ENCODE measurements at places on chromosomes 1 and 21. TPM values are rescaled to one million over a fixed set of nuclear protein-coding genes. Genes with fewer than 3 reads are reported as not detected.

ARHGEF16 gene
- total RNA-seq = 19.1 TPM

MTARC1 gene
- total RNA-seq = 33.9 TPM

NPR1 gene
- total RNA-seq = 8.5 TPM

IFI6 gene
- total RNA-seq = 6.3 TPM

TMPRSS2 gene
- 7.1 TPM for total RNA-seq

TTLL7 gene
- 2.6 TPM for total RNA-seq

TFF3 gene
- not detected for total RNA-seq

PTPRU gene
- 105 TPM for total RNA-seq

DNA sequence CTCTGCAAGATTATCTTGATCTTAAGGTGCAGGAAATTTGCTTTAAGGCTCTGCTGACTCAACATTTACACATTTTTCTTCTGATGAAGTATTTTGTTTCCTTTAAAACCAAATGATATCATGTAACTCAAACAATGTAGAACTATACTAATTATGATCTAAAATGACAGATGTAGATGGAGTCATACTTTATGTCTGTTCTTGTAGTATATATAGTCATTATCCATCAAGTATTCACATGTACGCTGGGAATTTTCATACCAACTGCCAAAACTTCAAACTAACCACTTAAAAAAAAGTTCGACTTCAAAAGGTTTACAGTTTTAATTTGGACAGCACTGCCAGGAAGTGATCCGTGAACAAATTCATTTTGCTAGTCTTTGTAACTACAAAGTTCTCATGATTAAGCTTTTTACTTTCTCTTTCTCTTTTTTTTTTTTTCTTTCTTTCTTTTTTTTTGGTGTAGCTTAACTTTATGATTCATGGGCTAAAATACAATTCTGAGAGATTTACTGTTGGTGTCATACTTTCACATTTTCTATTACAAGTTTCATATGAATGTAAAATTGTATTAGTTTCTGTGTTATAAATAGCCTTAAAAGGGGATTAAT lies 509.0 kb upstream of the CXADR start:
- no peak for DNase-seq
- H3K4me3 ChIP-seq = no peak overlapping the region
- no peaks in the 10 kb centered on the region for H3K27me3 ChIP-seq
- no peak overlapping the region for H3K27ac ChIP-seq
- peaks cover 12% of the 10 kb centered on the region for H3K4me1 ChIP-seq

DNA sequence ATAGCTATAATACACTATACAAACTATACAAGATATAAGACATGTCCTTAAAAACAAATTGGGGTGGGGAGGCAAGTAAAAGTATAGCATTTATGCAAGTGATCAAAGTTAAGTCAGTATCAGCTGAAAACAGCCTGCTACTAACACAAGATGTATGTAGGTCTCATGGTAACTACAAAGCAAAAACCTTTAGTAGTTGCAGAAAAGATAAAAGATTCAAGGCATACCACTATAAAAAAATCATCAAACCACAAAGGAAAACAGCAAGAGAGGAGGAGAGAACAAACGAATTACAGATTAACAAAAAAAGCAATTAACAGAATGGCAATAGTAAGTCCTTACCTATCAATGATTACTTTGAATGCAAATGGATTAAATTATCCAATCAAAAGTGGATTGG lies 22.7 kb downstream of the ERO1B start:
- no peaks in the 10 kb centered on the region for H3K4me1 ChIP-seq
- peaks cover 2% of the 10 kb centered on the region for H3K36me3 ChIP-seq
- DNase-seq = no peak
- H3K4me3 ChIP-seq = no peak overlapping the region
- no peak overlapping the region for H3K27ac ChIP-seq

DNA sequence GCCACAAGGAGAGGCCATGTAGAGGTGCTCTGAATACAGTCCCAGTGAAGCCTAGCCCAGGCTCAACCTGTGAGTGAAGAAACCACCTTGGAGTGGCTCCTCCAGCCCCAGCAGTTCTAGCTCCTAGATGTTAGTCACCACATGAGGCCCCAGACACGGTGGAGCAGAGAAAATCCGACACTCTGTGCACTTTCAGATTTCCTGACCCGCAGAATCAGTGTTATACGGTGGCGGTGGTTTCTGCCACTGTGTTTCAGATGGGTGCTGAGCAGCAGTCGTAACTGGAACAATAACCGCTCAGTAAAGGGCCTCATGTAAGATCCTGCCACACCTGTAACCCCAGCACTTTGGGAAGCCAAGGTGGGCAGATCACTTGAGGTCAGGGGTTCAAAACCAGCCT lies 36.1 kb upstream of the ZBTB8A start:
- no peak for DNase-seq
- no peak overlapping the region for H3K27ac ChIP-seq
- no peaks in the 10 kb centered on the region for H3K36me3 ChIP-seq
- H3K4me1 ChIP-seq = no peaks in the 10 kb centered on the region
- no peak overlapping the region for H3K4me3 ChIP-seq

DNA sequence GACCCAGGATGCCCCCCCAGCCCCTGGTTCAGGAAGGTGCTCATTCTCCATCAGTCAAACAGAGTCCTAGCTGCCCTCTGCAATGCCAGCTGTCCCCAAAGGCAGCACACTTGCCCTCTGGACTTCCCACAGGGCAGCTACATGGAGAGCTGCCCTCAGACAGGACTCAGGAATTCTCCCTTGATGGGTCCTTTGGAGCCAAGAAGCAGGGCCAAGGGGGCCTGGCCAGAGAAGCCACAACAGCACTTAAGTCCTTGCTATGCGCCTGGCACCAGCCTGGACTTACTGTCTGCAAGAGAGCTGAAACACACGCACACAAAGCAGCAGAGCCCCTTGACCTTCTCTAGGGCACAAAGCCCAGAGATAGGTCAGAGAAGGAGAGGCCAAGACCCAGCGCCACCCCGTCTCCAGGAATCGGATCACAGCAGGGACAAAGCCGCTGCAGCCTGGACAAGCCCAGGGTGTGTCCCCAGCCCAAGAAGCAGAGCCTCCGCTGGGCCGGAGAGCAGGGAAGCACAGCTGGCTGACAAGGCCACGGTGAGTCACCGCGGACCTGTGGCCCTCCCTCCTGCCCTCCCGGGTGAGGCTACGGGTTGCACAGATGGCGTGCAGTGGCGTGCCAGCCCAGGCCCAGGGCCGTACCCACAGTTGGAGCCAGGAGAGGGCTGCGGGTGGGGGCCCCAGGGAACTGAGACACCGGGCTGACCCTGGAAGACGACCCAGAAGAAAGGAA lies 1.7 kb downstream of the WNT9A start:
- peaks cover 24% of the 10 kb centered on the region for H3K27me3 ChIP-seq
- no peak overlapping the region for H3K27ac ChIP-seq
- H3K4me3 ChIP-seq = peak overlapping the region; percentile 82
- H3K36me3 ChIP-seq = no peaks in the 10 kb centered on the region
- H3K4me1 ChIP-seq = peaks cover 6% of the 10 kb centered on the region

GRCh38 chr21:17854745-17855144 lies 35.6 kb upstream of the C21orf91 start:
- H3K36me3 ChIP-seq = no peaks in the 10 kb centered on the region
- DNase-seq = no peak
- no peak overlapping the region for H3K27ac ChIP-seq
- no peak overlapping the region for H3K4me3 ChIP-seq
- H3K4me1 ChIP-seq = peaks cover 5% of the 10 kb centered on the region

GRCh38 chr1:199204231-199204630 lies 565.4 kb downstream of the PTPRC start:
- H3K4me3 ChIP-seq = no peak overlapping the region
- H3K36me3 ChIP-seq = no peaks in the 10 kb centered on the region
- no peak for DNase-seq
- no peak overlapping the region for H3K27ac ChIP-seq
- H3K27me3 ChIP-seq = no peaks in the 10 kb centered on the region

GRCh38 chr21:45923146-45923545 lies 58.4 kb upstream of the COL6A1 start:
- no peaks in the 10 kb centered on the region for H3K4me1 ChIP-seq
- H3K4me3 ChIP-seq = no peak overlapping the region
- peak; percentile 83 for DNase-seq
- H3K27me3 ChIP-seq = no peaks in the 10 kb centered on the region

DNA sequence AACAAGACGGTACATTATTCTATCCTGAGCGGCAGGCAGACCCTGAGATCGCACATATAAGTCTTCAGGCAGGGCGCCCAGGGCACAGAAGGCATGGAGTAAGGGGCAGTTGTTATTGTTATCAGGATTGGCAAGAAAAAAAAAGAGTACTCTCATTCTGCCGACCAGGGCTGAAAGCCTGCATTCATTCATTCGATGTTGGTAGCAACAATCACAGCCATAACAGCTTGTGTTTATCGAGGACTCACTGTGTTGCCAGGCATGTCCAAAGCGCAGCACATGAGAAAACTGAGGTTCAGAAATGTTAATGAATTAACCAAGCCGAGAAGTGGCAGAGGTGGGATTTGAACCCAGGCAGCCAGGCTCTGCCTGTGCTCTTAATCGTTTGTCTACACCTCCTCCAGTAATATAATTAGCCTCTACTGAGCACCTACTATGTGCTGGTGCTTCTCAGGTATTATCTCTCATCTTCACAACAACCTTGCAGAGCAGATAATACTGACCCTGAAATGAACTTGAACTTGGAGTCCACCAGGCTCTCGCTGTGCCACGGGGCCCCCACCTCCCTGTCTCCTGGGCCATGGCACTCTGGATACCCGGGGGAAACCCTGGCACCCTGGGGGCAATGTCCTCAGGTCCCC lies 56.2 kb downstream of the TAS1R2 start:
- DNase-seq = no peak
- no peak overlapping the region for H3K27ac ChIP-seq
- H3K4me1 ChIP-seq = no peaks in the 10 kb centered on the region
- no peaks in the 10 kb centered on the region for H3K27me3 ChIP-seq
- no peaks in the 10 kb centered on the region for H3K36me3 ChIP-seq

DNA sequence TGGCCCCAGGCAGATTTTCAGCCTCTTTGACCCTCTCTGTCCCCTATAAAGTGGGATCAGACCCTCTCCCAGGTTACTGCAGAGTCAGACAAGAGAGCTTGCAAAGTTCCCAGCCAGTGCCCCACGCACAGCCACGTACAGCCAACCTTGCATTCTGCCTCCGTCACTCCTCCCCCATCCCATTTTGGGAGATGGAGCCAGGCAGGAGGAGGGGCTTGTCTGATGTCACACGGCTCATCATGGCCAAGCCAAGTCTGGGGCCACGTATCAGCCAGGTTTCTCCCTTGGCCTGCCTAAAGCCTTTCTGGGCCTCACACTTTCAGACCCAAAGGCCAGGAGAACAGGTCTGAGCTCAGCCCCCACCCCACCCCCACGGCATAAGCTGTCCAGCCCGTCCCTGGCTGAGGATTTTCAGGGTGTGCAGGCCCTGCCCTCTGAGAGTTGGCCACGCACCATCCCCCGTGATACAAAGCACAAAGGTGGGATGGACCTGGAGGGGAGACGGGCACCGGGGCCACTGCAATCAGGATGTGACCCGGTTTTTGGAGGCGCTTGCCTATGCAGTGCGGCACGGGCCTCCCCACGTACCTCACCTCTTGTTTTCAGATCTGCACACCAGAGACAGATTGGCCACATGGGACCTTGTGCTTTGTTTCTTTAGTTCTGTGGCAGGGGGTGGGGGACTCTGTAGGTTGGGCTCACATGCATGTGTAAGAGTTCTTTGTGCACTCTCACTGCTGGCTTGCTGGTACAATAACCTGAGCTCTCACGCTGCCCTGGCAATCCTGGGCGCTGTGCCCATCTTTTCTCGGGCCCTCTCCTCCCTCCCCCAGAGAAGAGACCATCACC lies 47.6 kb downstream of the TRIM11 start:
- DNase-seq = peak; percentile 28
- H3K36me3 ChIP-seq = no peaks in the 10 kb centered on the region
- H3K27me3 ChIP-seq = no peaks in the 10 kb centered on the region
- no peaks in the 10 kb centered on the region for H3K4me1 ChIP-seq
- H3K4me3 ChIP-seq = no peak overlapping the region

DNA sequence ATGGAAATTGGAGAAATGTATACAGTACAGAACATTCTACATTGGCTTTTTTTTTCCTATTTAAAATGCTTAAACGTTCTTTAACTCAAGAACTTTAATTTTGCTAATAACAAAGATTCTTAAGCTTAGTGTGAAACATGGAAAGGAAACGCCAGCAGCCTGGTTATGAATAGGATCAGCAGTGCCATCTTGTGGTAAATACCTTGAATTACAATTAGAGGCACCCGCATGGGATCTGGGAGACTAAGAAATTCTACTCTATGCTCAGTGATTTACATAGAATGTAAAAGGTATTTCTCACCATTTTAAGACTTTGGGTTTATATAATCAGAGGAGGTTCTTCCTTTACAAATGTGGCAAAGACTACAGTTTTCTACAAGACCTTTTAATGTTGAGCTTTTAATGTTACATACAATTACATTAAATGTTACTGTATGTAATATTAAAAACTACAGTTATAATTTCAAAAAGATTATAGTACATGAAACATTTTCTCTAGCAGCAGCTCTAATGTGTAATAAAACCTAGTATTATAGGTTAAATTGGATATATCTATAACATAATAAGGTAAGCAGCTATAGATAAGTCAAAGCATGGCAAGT lies 32.1 kb upstream of the APOBEC4 start:
- no peaks in the 10 kb centered on the region for H3K36me3 ChIP-seq
- no peaks in the 10 kb centered on the region for H3K4me1 ChIP-seq
- no peak overlapping the region for H3K27ac ChIP-seq
- no peak overlapping the region for H3K4me3 ChIP-seq

DNA sequence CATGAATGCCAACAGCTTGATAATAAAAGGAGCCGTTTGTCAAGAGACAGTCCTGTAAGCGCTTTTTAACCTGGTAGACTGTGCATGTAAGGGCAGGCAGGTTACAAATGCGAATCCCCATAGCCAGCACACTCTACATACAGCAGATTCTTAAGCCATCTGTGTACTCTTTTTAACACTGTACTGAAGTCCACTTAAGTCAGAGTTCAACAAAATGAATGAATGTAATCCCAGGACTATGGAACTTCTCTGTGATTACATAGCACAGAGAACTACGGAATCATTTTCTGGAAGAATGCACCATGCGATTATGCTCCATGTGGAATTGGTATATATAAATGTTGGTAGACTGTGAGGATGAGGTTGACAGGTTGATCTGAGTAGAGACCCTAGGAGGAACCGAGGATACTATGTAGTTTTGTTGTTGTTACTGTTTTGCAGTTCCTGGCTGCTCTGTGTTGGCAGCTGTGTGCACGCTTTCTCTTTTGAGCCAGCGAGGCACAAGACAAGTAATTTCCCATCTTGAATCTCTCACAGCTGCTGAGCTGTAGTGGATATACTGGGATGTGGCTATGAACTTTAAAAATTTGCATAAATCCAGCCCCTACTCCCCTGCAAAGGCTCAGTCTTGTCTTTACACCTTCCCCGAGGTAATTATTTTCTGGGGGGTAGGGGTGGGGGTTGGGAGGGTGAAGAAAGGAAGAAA lies 21.9 kb downstream of the LRRC8D start:
- no peaks in the 10 kb centered on the region for H3K27me3 ChIP-seq
- peaks cover 6% of the 10 kb centered on the region for H3K36me3 ChIP-seq
- peak overlapping the region; percentile 77 for H3K4me3 ChIP-seq
- H3K27ac ChIP-seq = peak overlapping the region; percentile 71

Data from GM23338 (cell line).